ENCODE measurements at places on chromosomes 11 and 22. TPM values are rescaled to one million over a fixed set of nuclear protein-coding genes. Genes with fewer than 3 reads are reported as not detected.

The COX8A gene
- 1,384 TPM for polyA plus RNA-seq

DNA sequence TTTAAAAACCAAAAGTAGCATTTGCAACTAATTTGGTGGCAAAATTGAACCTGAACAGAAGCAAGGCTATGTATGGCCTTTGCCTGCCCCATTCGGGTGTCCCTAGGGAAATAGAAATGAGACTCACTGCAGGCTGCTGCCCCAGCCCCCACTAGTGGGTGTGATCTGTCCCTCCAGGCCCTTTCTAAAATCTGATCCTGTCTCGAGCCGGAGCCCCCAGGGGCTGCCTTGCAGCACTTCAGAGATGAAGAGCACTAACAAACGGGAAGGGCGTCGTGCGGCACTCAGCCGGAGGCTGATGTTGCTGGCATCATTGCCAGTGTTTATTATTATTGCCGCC, 43.2 kb downstream of the CD82 start:
- peaks cover 6% of the 10 kb centered on the region for H3K36me3 ChIP-seq
- H3K4me3 ChIP-seq: no peak overlapping the region
- H3K4me1 ChIP-seq: peaks cover 2% of the 10 kb centered on the region
- H3K27me3 ChIP-seq: no peaks in the 10 kb centered on the region
- no peak overlapping the region for H3K27ac ChIP-seq

DNA sequence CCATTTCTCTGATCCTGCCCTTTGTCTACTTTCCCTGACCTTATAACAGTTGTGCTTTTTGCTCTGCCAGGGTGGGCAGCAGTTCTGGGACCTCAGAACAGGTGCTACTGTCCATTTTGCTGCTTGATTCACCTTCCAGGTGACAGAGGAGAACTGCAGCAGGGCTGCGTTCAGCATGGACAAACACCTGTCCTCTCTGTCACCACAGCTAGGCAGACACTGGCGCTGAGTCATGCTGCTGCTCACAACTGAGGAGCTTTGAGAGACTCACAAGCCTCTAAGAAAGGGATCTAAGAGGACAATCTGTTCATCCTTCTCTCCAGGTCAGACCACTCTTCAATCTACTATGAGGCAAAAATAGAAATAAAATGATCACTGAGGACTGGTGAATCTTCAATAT, 1144.5 kb upstream of the CCDC90B start:
- H3K36me3 ChIP-seq: no peaks in the 10 kb centered on the region
- H3K4me3 ChIP-seq: no peak overlapping the region
- DNase-seq: no peak

DNA sequence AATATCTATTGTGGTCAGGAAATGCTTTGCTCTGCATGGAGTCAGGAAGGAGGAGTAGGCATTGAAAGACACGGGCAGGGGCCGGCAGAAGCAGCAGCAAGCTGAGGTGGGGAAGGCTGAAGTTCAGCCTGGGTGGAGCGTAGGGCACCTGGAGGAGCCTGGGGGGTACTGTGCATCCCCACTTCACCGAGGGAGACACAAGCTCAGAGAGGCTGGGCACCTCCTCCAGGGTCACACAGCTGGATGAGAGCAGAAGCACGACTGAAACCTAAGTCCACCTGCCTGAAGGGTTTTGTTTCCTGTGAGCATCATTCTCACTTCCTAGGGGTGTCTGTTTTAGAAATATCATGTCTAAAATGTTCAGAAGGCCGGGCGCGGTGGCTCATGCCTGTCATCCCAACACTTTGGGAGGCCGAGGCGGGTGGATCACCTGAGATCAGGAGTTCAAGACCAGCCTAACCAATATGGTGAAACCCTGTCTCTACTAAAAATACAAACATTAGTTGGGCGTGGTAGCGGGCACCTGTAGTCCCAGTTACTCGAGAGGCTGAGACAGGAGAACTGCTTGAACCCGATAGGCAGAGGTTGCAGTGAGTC, 138.3 kb downstream of the MPPED1 start:
- no peak overlapping the region for H3K4me3 ChIP-seq
- H3K27me3 ChIP-seq: no peaks in the 10 kb centered on the region
- no peaks in the 10 kb centered on the region for H3K36me3 ChIP-seq
- H3K4me1 ChIP-seq: no peaks in the 10 kb centered on the region

GRCh38 chr11:32659672-32660071, 76.0 kb downstream of the EIF3M start:
- no peak overlapping the region for H3K4me3 ChIP-seq
- DNase-seq: no peak
- no peaks in the 10 kb centered on the region for H3K36me3 ChIP-seq

DNA sequence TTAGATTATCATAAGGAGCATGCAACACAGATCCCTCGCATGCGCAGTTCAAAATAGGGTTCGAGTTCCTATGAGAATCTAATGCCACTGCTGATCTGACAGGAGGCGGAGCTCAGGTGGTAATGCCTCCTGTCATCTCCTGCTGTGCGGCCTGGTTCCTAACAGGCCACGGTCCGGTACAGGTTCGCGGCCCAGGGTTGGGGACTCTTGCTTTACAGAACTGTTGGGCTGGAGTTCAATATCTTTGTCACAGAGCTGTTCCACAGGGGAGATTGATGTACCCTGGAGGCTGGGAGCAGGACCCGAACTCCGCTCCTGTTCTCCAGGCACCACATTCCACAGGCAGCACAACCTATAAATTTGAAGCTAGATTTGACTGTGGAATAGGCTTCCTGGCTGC, 358.1 kb upstream of the NARS2 start:
- no peaks in the 10 kb centered on the region for H3K4me1 ChIP-seq

The SSTR3 gene
- polyA plus RNA-seq: 0.49 TPM

GRCh38 chr11:128246810-128247594, 340.4 kb downstream of the ETS1 start:
- H3K4me3 ChIP-seq: no peak overlapping the region
- H3K27ac ChIP-seq: no peak overlapping the region
- DNase-seq: no peak

The IGLL1 gene
- 1.3 TPM for polyA plus RNA-seq

DNA sequence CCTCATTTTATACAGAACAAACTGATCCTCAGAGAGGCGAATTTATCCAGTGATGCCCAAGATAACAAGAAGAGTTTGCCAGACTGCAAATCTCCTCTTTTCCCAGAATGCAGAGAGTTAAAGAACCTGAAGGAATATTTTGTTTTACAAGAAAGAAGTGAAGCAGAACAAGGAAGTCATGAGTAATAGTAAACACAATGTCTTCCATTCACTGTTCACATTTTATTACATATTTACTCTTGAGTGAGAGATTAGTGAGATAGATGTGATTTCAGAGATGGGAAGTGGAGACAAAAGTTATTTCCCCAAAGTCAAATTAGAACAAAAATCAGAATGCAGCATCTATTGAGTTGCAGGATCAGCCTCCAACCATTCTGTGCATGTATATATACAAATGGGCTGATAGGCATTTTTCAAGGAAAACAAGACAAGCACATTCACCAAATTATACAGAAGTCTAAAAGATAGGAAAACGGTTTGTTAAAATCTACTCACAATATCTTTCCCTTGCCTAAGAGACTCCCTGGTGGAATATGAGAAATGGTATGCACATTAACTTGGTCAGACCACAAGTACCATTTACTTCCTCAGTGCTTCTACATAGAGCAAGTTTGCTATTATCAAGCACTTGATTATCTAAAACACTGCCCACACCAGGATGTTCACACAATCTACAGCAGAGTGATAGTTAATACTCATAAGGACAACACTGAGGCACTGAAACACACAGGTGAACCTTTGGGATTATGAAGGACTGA, 12.0 kb downstream of the GUCY1A2 start:
- H3K4me1 ChIP-seq: no peaks in the 10 kb centered on the region
- no peak for DNase-seq
- H3K4me3 ChIP-seq: no peak overlapping the region
- H3K36me3 ChIP-seq: no peaks in the 10 kb centered on the region
- H3K27ac ChIP-seq: no peak overlapping the region

The RAPSN gene
- 0.52 TPM for polyA plus RNA-seq

- no peaks in the 10 kb centered on the region for H3K36me3 ChIP-seq
- H3K27ac ChIP-seq: no peak overlapping the region
- no peak for DNase-seq
- no peaks in the 10 kb centered on the region for H3K27me3 ChIP-seq
- H3K4me3 ChIP-seq: no peak overlapping the region
Observed at GRCh38 chr11:38718049-38718448, 2120.0 kb upstream of the RAG2 start.

- no peaks in the 10 kb centered on the region for H3K27me3 ChIP-seq
- no peak for DNase-seq
- H3K4me3 ChIP-seq: no peak overlapping the region
- no peaks in the 10 kb centered on the region for H3K36me3 ChIP-seq
- no peak overlapping the region for H3K27ac ChIP-seq
Observed at GRCh38 chr11:121870206-121871045, 245.6 kb downstream of the BLID start.

DNA sequence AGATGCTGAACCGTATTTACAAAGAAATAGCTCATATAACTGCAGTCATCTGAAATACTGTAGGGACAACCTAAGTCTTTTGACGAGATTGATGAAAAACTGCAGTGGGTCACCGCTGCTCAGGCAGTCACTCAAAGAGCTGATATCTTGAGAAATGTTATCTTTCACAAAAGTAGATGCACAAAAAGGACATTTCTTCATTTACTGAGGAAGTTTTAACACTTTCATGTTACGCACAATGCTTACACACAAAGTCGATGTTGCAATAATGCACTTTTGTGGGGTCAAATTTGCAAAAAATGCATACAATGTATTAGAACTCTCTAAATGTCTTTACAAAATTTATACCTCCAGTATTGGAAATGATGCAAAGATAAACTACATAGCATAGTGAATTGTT, 16.2 kb upstream of the OR10V1 start:
- H3K27ac ChIP-seq: no peak overlapping the region
- no peaks in the 10 kb centered on the region for H3K27me3 ChIP-seq
- no peak overlapping the region for H3K4me3 ChIP-seq
- no peaks in the 10 kb centered on the region for H3K36me3 ChIP-seq

The FUT4 gene
- 15.9 TPM for polyA plus RNA-seq

The ANKK1 gene
- 0.22 TPM for polyA plus RNA-seq

GRCh38 chr11:126403658-126404057, 48.2 kb downstream of the ST3GAL4 start:
- DNase-seq: no peak
- no peak overlapping the region for H3K4me3 ChIP-seq
- H3K36me3 ChIP-seq: no peaks in the 10 kb centered on the region
- no peaks in the 10 kb centered on the region for H3K27me3 ChIP-seq

- H3K4me1 ChIP-seq: no peaks in the 10 kb centered on the region
- H3K27ac ChIP-seq: no peak overlapping the region
- H3K36me3 ChIP-seq: no peaks in the 10 kb centered on the region
Observed at GRCh38 chr11:128236506-128237498, 350.6 kb downstream of the ETS1 start.

Measured in small intestine (tissue), 16 donors.